ENCODE measurements at places on chromosomes 2 and 18.

DNA sequence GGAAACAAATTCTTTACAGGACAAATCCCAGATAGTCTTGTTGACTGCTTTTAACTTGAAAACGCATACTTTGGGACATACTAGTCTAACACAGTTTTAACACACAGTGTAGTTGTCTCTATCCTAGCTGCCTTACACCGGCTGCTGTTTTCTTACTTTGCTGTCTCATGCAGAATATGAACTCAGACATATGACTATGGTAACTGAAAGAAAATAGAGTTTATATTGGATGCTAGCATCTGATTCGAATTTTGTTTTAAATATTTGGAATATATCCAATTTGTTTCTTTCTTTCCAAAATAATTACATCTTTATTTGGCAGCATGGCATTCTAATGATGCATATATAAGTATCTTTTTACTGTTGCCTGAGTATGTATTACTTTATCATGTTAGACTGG is 69.8 kb downstream of the ANKRD12 start:
- no peak for DNase-seq

DNA sequence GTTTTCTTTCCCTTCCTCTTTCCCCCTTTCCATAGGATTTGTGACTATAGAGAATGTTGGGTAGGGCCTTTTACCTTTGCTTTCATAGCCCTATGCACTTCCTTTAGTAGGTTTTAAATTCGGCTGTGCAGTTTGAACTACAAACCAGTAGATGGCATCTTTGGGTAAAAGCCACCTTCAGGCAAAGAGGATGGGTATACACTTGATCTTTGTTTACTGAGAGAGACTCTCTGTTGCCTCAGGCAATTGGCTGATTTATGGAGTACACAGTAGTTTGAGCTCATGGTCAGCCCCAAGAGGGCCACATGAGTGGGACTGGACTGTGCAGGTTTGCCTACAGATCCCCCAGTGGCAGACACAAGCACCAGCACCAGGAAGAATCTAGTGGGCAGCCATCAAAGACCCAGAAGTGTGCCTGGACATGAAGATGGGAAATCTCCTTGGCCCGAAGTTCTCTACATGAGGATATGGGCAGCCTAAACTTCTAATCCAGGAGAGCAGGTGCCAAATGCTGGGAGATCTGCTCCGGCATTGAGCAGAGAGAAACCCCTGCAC is 1304.3 kb upstream of the DDX18 start:
- DNase-seq, result no peak

- DNase-seq, result no peak
Observed at GRCh38 chr18:67682516-67682915, 166.0 kb upstream of the DSEL start.

GRCh38 chr18:24060644-24061043 is 46.1 kb downstream of the TTC39C start:
- no peak for DNase-seq

Data from activated T-cell treated with anti-CD3 and anti-CD28 coated beads for 24 hours (primary cell).